ENCODE measurements at places on chromosomes 5 and 9. TPM values are rescaled to one million over a fixed set of nuclear protein-coding genes. Genes with fewer than 3 reads are reported as not detected.
A peak's percentile ranks its signal among the peaks of the same experiment; 100 is the strongest.

DNA sequence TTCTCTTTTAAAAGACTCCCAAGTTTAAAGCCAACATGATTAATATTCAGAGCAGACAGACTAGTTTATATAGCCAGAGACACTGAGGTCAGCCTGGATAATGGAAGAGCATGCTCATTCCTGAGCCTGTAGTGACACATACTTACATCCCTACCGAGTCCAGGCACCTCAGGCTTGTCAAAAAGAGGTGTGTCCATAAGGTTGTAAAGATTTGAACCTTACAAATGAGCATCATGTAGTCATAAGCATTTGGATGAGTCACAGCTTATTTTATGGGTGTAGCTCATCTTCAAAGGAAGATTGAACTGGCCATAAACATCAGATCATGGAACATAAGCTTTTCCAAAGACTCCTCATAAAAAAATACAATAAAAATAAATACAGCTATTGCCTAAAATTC lies 333.5 kb downstream of the EFNA5 start:
- H3K4me1 ChIP-seq = no peaks in the 10 kb centered on the region
- H3K36me3 ChIP-seq = no peaks in the 10 kb centered on the region
- H3K4me3 ChIP-seq = no peak overlapping the region
- no peak for DNase-seq
- H3K27me3 ChIP-seq = no peaks in the 10 kb centered on the region

The RNF224 gene
- not detected for polyA plus RNA-seq

DNA sequence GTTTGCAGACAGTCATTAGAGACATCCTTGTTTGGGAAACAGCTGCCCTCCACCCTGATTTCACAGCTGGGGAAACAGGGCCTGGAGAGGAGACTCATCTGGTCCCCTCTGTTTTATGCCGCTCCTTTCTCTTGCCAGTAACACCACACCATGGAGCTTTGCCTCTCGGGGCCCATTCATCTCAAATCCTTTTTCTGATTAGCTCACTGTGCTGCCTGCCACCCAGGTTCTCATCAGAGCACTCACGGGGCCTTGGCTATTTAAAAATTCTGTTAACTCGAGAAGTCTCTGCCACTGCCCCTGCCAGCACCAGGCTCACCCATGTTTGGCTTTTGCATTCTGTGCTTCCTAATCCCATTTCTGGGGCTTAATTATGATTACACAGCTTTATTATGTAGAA lies 36.8 kb upstream of the C5orf58 start:
- no peak overlapping the region for H3K4me3 ChIP-seq
- H3K4me1 ChIP-seq = no peaks in the 10 kb centered on the region
- no peak for DNase-seq
- no peaks in the 10 kb centered on the region for H3K27me3 ChIP-seq
- no peaks in the 10 kb centered on the region for H3K36me3 ChIP-seq

The SLC6A18 gene
- polyA plus RNA-seq = not detected

GRCh38 chr5:119435436-119436132 lies 16.7 kb upstream of the HSD17B4 start:
- H3K4me1 ChIP-seq = no peaks in the 10 kb centered on the region
- DNase-seq = peak; percentile 75
- H3K27ac ChIP-seq = no peak overlapping the region

GRCh38 chr5:151084363-151084762 lies 3.5 kb upstream of the TNIP1 start:
- no peak for DNase-seq
- no peak overlapping the region for H3K4me3 ChIP-seq
- H3K36me3 ChIP-seq = no peaks in the 10 kb centered on the region
- peaks cover 56% of the 10 kb centered on the region for H3K4me1 ChIP-seq
- no peaks in the 10 kb centered on the region for H3K27me3 ChIP-seq

The RAPGEF1 gene
- 4.7 TPM for polyA plus RNA-seq

The FUT7 gene
- 0.06 TPM for polyA plus RNA-seq
